ENCODE measurements at places on chromosomes 6 and 20.

- DNase-seq: no peak
Observed at GRCh38 chr6:116883005-116883404, 6.0 kb downstream of the RFX6 start.

DNA sequence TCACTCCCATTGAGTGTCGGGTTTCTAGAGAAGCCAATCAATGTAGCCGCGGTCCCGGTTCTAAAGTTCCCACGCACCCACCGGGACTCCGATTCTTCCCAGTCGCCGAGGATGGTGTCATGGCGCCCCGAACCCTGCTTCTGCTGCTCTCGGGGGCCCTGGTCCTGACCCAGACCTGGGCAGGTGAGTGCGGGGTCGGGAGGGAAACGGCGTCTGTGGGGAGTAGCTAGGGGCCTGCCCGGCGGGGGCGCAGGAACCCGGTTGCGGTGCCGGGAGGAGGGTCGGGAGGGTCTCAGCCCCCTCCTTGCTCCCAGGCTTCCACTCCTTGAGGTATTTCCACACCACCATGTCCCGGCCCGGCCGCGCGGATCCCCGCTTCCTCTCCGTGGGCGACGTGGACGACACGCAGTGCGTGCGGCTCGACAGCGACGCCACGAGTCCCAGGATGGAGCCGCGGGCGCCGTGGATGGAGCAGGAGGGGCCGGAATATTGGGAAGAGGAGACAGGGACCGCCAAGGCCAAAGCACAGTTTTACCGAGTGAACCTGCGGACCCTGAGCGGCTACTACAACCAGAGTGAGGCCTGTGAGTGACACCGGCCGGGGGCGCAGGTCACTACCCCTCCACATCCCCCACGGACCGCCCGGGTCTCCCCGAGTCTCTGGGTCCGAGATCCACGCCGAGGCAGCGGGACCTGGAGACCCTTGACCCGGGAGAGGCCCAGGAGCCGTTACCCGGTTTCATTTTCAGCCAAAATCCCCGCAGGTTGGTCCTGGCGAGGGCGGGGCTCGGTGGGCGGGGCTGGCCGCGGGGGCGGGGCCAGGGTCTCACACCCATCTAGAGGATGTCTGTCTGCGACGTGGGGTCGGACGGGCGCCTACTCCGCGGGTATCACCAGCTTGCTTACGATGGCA lies 35.2 kb upstream of the HLA-G start:
- no peak for DNase-seq

- peak; percentile 92 for DNase-seq
Observed at GRCh38 chr6:3748208-3749066, 3.1 kb downstream of the PXDC1 start.

GRCh38 chr6:31011153-31011552 lies 879 bp downstream of the MUC22 start:
- no peak for DNase-seq

DNA sequence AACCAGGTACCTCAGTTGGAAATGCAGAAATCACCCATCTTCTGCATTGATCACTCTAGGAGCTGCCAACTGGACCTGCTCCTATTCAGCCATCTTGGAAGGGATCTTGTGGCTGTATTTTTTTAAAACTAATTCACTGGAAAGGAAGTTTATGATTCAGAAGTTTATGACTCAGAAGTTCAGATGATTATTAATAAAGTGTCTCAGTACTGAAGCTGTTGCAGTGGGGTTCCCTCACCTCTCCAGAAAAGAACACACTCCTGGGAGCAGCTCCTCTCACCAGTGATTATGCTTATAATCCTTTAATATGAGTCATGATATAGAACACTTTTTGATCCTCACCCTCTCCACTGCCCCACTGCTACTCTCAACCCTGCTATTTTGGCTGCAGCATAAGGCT lies 291.2 kb upstream of the HS3ST5 start:
- no peak for DNase-seq

DNA sequence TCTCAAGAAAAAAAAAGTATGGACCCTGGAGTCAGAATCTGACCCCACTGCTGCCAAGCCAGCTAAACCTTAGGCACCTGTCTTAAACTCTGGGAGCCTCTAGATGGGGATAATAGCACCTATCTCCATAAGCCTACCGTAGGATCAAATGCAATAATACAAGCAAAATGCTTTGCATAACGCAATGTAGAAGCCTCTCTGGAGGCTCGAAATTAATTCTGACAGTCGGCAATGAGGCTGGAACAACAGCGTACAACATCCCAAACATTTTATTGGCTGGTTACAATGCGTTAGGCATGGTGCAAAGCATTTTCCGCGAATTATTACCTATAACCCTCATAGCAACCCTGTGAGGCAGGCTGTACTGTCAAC lies 521 bp downstream of the CDK5RAP1 start:
- peak; percentile 69 for DNase-seq

DNA sequence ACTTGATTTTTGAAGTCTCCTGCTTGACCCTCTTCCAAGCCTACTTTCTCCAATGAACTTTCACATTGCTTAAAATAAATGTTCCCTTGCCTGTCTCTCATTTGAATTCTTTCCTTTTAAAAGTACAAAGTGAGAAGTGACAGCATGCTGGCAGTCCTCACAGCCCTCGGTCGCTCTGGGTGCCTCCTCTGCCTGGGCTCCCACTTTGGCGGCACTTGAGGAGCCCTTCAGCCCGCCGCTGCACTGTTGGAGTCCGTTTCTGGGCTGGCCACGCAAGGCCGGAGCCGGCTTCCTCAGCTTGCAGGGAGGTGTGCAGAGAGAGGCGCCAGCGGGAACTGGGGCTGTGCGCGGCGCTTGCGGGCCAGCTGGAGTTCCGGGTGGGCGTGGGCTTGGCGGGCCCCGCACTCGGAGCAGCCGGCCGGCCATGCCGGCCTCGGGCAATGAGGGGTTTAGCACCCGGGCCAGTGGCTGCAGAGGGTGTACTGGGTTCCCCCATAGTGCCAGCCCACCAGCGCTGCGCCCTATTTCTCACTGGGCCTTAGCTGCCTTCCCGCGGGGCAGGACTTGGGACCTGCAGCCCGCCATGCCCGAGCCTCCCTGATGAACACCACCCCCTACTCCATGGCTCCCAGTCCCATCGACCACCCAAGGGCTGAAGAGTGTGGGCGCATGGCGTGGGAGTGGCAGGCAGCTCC lies 31.9 kb downstream of the SERPINB6 start:
- no peak for DNase-seq

GRCh38 chr6:47097092-47097945 lies 55.2 kb upstream of the ADGRF1 start:
- DNase-seq: peak; percentile 31
